ENCODE measurements at places on chromosomes 2 and 18. TPM values are rescaled to one million over a fixed set of nuclear protein-coding genes. Genes with fewer than 3 reads are reported as not detected.

CRYGC gene
- total RNA-seq, result not detected

- DNase-seq, result no peak
Observed at GRCh38 chr2:219523031-219523671, 8.9 kb downstream of the ASIC4 start.

POTEJ gene
- not detected for total RNA-seq

GRCh38 chr2:118049140-118049815, 35.4 kb upstream of the CCDC93 start:
- no peak for DNase-seq

DNA sequence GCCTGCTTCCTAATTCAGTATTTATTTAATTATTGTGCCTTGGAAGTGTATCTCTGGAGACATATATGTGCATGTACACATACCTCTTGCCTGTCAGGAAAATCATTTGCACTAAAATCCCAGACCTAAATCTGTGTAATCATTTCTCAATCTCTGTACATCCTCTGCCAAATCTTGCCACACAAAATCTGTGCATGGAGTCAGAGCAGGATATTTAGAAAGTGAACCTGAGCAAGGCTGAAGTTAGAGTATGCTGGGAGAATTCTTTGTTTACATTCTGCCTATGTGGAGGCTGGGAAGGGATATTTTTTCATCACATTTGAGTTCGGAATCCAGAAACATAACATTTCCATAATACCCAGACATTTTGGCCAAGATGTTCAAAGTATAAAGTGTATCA, 9.3 kb downstream of the XRCC5 start:
- DNase-seq, result no peak

DNA sequence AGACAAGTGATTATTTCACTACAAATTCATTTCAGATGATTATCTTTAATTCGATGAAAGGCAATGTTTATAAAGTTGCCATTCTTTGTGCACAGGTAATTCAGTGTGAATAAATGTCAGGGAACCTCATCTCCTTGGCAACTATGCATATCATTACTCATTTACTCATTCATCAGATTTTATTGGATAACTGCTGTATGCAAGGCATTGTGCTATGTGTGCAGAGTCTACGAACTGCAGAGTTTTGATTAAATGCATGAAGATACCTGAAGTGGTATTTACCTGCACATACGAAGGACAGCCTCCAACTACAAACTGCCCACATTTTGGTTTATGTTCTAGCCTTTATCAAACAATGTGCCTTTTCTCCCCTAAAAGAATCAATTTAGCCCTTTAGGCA, 3.5 kb downstream of the RND3 start:
- no peak for DNase-seq

DNA sequence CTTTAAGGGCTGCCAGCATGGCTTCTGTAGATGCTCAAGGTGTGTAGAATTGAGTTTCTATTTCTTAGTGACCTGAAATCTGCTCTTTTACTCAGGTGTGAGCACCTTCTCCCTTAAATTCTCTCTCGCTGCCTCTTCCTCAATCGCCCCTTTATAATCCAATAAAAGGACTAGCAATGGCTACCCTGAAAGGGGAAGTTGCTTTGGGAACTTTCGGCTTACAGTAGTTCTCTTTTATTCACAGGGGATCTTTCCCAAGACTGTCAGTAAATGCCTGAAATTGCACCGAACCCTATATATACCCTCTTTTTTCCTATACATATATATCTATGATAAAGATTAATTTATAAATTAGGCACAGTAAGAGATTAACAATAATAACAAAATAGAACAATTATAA, 121.8 kb downstream of the ACTR3 start:
- no peak for DNase-seq

DUSP19 gene
- total RNA-seq, result 4.6 TPM

EML6 gene
- total RNA-seq, result 0.99 TPM

DNA sequence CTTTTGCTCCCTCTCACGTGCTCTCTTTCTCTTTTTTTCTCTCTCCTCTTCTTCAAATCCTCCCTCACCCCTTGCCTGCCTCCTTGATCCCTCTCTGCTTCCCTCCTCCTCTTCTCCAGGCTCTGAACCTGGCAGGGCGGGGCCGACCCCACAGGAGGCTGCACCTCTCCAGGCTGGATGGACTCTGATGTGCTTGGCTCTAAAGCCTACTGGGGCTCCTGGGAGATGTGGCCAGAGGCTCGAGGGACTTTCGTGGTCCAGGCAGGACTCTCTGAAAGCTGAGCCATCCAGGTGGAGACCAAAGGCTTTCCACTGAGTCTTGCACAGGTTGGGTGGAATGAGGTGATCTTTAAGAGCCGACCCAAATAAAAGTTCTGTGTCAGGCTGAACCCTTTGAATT, 25.4 kb downstream of the DYSF start:
- no peak for DNase-seq

DNA sequence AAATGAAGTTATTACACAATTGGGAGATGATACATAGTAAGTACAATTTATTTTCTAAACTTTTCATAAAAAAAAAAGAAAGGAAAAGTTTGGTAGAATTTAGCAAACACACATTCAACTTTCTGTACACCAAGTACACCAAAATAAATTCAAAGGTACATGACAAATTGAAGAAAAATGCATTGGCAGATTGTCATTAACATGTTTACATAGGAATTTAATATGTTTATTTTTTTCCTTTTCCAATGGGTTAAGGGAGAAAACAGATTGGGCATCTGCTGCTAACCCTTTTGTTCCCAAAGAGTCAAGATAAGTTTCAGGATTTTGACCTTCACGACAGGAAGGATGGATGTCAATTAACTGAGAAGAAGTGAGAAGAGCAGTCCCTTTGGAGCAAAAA, 620.4 kb downstream of the XIRP2 start:
- no peak for DNase-seq

GRCh38 chr2:196171946-196172345, 568 bp upstream of the STK17B start:
- no peak for DNase-seq

NOP58 gene
- total RNA-seq, result 46.6 TPM

LNPK gene
- total RNA-seq, result 9.4 TPM

EMILIN1 gene
- total RNA-seq, result 126 TPM

DNA sequence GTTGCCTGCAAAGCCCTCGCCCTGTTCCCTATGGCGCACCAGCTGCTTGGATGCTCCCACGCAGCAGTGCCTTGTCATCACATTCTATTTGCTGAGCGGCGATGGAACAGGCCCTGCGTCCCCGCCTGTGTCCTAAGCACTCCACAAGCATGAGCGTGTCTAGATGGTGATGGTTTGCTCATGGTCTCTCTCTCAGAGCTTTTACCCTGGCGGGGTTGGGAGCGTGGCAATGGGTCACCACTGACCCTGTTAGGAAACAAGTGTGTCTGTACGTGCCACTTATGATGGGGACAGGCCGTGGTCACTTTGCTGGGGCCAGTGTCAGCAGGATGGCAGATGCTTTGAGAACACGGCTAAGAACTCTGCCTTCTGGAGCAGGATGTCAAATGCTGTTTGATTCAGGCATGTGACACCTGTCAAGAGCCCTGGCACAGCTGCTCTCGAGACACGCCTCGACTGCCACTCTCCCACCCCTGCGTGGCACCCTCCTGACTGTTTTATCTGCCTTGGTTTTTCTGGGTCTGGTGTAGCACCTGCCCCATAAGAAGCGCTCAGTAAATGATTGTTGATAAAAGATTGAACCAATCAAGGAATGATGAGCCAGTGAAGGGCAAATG, 44.2 kb downstream of the RRM2 start:
- no peak for DNase-seq

EVX2 gene
- 0.11 TPM for total RNA-seq

DNA sequence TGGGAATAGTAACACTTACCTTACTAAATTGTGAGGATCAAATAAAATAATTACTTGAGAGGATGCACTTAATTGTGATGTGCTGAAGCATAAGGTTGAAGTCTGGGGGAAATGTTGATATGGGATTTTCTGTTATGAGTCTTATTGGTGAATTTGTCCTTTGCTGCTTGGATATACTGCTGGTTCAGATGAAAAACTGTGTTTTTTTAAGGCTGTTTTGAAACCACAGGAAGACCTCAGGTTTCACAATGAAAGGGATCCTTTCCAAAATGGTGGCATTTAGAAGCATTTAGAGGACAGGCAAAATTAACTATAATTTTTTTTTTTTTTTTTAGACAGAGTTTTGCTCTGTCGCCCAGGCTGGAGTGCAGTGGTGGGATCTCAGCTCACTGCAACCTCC, 34.9 kb downstream of the SPATS2L start:
- no peak for DNase-seq

- no peak for DNase-seq
Observed at GRCh38 chr2:187093771-187094412, 244.9 kb upstream of the ZSWIM2 start.

MLPH gene
- total RNA-seq, result 5.3 TPM

GRCh38 chr2:219017201-219017931, 23.9 kb downstream of the CFAP65 start:
- DNase-seq, result no peak

- no peak for DNase-seq
Observed at GRCh38 chr2:240857039-240858008, 11.3 kb upstream of the AGXT start.

GRCh38 chr2:128637481-128638155, 318.9 kb upstream of the HS6ST1 start:
- peak; percentile 74 for DNase-seq

GRCh38 chr2:181642086-181642485, 14.8 kb downstream of the CERKL start:
- no peak for DNase-seq

DNA sequence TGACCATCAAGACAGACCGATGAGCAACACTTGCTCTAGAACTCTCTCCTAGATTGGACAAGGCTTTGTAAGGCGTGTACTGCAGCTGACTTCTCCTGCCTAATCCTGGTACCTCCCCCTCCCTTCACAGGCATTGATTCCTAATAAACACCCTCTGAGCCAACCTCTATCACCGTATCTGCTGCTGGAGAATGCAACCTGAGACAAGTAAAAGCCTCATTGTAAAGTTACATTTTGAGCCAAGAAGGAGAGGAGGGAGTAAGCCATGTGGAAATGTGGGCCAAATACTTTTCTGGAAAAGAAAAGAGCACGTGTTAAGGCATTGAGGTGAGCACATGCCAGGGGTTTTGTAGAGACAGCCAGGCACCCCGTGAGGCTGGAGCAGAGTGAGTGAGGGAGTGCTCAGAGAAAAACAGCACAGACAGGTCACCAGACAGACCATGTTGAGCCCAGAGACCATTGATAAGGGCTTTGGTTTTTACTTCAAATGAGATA, 2.6 kb upstream of the WDFY1 start:
- no peak for DNase-seq

SRD5A2 gene
- 0.06 TPM for total RNA-seq

FAM124B gene
- total RNA-seq, result 6.2 TPM

GRCh38 chr2:183222751-183223150, 98.5 kb downstream of the NUP35 start:
- no peak for DNase-seq

DNA sequence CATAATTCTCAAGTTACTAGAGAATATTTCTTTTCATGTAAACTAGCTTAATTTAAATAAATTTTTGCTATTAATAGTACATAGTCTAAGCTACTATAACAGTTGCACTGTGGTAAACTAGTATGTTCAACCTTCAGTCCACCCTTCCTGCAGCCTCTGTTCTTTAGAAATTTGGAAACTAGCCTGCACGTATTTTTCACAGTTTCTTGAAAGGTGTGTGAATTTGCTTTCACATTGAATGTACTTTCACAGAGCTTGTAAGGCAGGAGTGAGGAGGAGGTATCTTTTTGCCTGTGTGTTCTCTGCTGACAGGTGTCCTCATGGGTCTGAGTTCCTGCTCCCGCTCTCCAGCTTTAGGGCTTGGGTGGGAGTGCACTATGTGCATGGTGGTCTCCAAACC, 117.5 kb downstream of the ATP9B start:
- no peak for DNase-seq

UGT1A7 gene
- 0.42 TPM for total RNA-seq

DNA sequence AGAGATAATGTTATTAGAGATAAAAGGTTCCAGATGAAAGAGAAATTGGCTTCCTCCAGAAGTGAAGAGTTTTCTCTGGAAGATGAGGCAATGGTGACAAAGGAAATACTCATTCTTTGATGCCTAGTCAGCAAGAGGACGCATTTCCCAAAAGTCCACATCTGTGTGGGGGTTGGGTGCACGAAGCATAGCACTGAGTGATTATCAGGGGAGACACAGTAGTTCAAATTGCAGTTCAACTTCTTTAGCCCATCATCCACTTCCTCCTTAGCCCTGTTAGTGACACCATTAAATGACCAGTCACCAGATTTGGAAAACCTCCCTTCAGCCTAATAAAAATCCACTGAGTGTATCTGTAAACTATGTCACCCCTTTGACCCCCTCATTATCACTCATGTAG, 80.9 kb upstream of the PHLPP1 start:
- DNase-seq, result no peak

UGT1A8 gene
- total RNA-seq, result not detected

DNA sequence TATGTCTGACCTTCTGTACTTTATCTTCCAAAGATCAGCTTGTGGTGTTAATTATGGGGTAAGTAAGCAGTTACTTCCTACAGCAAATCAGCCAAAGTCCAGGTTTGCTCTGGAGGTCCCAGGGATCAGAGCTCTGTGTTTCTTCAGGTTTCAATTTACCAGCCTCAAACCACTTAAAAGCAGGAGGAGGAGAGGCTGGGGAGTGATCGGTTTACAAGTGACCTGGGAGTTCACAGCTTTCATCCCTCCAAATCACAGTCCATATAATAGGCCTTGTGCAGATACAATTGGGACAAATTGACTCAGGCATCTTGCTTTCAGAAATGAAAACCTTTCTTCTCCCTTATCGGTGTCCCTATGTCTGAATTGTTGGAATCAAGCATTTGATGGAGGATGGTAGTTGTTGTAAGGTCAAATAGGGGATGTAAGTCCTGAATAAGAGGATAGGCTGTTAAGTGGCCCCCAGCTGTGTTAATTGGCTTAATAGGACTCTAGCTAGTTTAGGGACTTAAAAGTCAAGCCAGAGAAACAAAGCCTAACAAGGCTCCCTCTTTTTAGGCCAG, 188.0 kb upstream of the NT5C1B start:
- DNase-seq, result no peak

REG1B gene
- not detected for total RNA-seq

- no peak for DNase-seq
Observed at GRCh38 chr2:208049006-208049405, 23.7 kb upstream of the PLEKHM3 start.

TTC31 gene
- 17.4 TPM for total RNA-seq

GRCh38 chr2:109633284-109633961, 19.3 kb downstream of the SOWAHC start:
- DNase-seq, result no peak

- no peak for DNase-seq
Observed at GRCh38 chr2:42618116-42618515, 49.7 kb downstream of the MTA3 start.
